C1 segment of cervical spinal cord (tissue), 14 donors: ENCODE measurements at places on chromosomes 7 and 10.

DNA sequence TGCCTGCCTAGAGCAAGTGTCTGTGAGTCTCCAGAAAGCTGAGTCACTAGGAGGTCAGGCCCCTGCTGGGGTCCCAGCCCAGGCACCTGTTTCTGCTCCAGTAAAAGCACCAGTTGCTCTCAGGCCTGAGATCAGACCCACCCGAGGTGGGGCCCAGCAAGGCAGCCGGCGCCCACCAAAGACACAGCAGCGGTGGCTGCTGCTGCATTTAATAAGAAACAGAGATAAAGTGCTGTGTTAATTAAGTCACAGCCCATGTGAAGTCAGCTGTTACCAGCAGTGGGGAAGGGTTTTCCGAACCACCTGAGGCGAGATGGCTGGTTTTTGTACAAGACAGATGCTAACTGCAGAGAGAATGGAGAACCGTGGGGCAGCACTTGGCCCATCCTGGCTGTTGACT, 12.1 kb upstream of the LRRC18 start:
- DNase-seq, result no peak

- DNase-seq, result no peak
These were observed 26.1 kb upstream of the RSU1 start for GRCh38 chr10:16843252-16843870.

DNA sequence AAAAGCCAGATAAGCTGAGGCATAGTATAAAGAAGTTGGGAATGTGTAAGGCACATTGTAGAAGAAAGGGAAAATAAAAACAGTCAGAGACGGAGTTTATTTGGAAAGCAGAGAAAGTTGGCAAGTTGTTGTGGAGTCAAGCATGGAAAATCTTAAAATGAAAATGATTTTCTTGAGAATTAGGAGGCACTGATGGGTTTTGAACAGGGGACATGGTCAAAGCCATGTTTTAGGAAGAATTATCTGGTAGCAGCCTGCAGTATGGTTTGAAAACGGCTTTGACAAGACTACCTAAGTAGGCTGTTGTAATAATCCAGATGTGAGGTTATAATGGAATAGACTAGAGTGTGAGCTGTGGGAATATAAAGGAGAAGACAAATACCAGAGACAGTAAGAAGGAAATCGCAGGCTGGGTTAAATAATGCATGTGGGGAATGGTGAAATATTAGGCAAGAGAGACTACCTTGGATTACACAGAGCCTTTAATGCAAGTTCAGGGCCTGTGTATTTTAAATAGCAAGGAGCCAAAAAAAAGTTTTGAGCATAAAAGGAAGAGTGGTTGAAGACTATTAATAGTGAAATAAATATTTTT, 130.4 kb upstream of the MEOX2 start:
- DNase-seq, result no peak

- no peak for DNase-seq
These were observed 44.5 kb downstream of the HHEX start for GRCh38 chr10:92734301-92734700.
